NCI-H345 (cell line): ENCODE measurements at places on chromosomes 1 and 21.

GRCh38 chr1:247472035-247472434 lies 14.1 kb upstream of the OR2B11 start:
- DNase-seq = no peak

DNA sequence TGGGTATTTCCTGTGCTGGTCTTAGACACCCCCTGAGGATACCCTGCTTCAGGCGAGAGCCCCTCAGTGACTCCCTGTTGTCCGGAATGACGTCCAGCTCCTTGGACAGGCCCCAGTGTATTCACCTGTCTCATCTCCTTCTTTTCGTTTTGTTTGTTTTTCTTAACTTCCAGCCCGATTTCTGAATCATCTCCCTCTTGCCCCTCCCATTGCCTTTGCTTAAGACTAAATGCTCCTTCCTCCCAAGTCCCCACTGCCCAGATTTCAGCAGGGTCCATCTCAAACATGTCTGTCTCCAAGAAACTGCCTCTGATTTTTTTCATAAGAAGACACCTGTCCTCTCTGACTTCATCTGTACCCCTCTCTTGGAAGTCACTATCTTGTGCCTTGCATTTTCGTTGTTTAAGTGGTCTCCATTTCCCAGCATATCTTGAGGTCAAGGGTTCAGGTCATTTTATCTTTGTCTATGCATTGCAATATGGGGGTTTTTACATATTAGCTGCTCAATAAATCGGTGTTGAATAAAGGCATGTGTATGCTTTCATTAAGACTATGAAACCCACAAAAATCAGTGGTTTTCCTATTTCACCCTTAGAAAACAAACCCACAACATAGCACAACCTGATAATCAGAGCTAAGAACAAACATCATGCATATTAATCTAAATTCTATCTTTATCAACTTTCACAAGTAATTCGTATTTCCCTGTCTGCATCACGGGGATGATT lies 58.4 kb upstream of the LGALS8 start:
- DNase-seq = no peak

GRCh38 chr21:14115646-14116045 lies 95.1 kb downstream of the LIPI start:
- DNase-seq = no peak

DNA sequence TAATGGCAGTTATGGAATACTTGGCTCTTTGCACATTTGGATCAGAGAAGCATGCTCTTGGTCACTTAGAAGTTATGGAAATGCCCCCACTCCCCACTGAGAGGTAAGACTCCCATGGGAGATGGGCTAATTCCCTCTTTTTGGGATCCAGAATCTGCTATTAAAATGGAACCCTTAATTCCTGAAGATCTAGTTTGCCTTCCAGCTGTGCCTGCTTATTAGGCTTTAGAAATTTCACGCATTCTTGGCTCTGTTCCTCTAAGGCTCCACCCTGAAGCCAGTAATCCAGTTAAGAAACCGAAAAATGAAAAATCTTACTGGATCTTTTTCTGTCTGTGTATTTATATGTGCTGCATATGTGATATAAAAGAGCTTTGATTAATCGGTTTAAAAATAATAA lies 76.7 kb downstream of the USH2A start:
- no peak for DNase-seq

- DNase-seq = no peak
Observed at GRCh38 chr1:64838486-64838885, 93.6 kb downstream of the RAVER2 start.

GRCh38 chr1:43736819-43737218 lies 29.5 kb downstream of the ST3GAL3 start:
- no peak for DNase-seq

GRCh38 chr1:31822766-31823165 lies 6.9 kb upstream of the SPOCD1 start:
- DNase-seq = no peak

- no peak for DNase-seq
Observed at GRCh38 chr21:16137106-16137505, 407.3 kb downstream of the USP25 start.

GRCh38 chr1:26404641-26405040 lies 6.0 kb upstream of the LIN28A start:
- no peak for DNase-seq
